AG09319 (cell line): ENCODE measurements at places on chromosomes 13 and 19.

GRCh38 chr13:71252184-71252704 is 614.8 kb downstream of the DACH1 start:
- DNase-seq, result no peak

DNA sequence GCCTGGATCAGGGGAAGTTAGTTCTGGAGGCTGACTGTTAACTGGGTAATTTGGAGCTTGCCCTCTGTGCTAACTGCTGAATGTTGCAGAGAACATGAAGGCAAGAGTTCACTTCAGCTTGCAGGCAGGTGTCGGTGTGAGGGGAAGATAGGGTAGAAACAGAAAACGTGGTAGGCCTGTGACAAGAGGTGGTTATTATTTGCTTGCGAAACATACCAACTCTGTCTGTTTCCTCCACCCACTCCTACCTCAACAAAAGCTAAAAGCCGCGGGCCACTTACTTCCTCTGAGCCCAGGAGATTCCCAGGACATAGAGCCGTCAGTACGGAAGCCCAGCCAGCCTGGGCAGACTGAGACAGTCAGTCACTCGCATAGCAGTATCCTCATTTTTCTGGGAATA is 119.2 kb upstream of the ABCC4 start:
- DNase-seq, result no peak

DNA sequence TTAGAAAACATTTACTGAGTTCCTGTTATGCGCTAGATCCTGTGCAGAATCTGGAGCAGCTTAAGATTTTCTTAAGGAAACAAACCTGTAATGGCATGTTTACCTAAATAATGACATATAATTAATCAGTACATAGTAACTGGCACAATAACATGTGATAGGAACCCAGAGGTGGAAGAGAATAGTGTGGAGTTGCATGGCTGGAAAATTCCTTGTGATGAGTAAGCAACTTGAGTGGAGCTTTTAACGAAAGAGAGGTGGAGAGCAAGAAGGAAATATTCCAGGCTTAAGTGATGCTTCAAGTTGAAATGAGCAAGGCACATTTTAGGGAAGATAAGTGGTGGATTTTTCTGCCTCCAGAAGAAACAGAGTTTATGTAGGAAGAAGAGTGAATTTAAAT is 9.2 kb upstream of the GPC5 start:
- no peak for DNase-seq

DNA sequence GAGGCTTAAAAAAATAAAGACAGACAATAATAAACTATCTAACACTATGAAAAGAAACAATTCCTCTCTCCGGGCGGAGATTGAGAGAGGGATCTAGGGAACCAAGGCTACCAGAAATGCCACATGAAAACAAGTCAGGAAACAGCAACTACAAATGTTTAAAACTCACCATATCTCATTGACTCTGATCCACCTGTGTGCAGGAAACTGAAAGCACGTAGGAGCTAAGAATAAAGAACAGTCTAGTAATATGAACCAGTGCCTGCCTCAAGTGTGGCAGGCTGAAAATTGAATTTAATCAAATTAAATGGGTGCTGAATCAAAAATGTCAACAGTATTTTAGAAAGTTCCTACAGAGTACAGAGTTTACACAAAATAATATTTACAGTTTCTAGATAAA is 1701.0 kb downstream of the SLITRK5 start:
- DNase-seq, result no peak

DNA sequence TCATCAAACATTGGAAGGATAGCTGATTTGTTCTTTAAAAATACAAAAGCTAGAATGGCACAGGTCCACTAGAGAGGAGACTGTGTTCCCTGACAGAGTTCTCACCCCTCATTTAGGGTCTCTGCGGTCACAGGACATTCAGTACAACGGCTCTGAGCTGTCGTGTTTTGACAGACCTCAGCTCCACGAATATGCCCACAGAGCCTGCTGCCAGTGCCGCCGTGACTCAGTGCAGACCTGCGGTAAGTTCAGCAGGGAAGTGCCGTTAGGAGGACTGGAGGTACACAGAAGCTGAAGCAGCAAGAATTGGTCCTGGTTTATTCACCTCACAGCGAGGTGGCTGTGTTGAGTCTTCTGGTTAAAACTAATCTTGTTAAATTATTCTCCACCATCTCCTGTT is 90.0 kb downstream of the TNFRSF19 start:
- no peak for DNase-seq

DNA sequence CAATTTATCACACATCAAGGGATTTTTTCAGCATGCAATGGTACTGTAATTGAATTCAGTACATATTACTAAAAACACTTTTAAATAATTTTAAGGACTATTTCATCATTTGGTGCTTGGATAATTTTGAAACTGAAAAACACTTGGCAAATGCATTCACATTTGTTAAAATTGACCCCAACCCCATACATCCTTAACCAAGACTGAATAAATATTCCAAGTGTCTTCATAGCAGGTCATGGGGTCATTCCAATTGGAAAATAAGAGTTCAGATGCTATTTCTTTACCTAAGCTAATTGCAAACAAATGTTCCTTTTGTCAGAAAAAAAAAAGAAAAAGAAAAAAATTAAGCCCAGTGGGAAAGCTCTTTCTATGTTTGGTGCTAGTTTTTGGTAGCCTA is 516.4 kb upstream of the SPRY2 start:
- DNase-seq, result no peak

- DNase-seq, result no peak
These were observed 2.1 kb upstream of the PDCD2L start for GRCh38 chr19:34402074-34402600.

DNA sequence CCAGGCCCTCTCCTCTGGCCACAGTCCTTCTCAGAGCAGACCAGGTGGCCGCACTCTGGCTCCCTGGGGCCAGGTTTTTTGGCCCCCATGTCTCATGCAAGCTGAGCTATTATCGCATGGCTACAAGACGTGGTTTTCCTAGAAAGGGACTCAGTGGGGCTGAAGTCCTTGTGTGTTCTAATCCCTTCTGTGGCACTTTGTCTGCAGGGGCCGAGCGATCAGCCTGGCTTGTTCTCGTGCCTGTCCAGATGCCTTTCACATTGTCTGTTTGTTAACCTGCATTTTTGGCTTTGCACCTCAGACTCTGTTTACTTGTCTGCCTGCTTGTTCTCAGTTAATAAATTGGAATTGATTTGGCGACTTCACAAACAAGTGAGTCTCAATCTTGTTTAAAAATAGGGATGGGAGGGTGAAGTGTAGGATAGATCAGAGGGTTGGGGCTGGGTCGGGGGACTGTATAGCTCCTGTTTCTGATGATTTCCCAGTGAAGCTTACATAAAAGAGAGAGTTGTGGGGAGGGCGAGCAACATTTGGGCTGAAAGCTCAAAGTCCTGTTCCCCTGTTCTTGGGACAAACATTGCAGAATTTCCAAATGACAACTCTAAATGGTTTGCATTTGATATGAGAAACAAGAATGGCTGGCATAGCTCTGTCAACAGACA is 440.4 kb downstream of the COG6 start:
- DNase-seq, result no peak

DNA sequence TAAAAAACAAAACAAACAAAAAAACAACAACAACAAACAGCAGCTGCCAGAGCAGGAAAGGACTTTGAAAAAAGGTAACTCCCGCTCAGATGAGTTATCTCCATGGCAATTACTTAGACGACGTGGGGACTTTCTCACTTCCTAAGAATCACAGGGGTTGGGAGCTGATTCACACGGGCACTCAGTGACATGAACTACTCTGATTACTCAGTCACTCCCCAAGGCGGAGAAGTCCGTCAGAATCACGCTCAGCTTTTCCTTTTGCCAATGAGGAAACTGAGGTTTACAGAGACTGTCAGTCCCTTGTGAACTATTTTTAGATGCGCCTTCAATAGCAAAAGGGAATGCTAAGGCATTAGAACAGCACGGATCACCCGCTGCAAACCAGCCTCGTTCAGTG is 32.3 kb upstream of the MATK start:
- DNase-seq, result no peak

DNA sequence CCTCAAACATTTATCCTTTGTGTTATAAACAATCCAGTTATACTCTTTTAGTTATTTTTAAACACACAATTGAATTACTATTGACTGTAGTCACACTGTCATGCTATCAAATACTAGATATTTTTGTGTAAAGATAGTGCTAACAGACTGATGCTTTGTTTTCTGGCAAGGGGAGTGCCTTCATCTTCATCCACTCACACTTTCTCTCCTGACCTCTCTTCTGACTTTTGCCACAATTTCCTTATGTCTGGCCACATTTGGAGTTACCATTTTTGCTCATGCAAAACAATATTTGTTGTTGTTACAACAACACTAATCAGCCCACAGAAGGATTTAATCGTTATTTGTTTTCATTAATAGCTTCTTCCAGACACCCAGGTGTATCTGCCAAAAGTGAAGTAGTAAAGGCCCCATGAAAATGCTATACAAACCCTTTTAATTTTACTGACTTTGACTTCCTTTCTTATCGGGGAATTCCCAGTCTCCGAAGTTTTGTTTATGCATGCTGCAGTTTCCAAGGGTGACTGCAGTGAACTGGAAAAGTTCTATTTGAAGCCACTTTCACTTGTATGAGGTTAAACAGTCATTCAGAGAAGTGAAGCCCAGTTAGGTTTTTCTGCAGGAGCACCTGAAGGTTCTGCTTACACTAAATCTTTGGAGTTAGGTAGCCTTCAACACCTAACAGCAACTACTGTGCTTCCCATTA is 66.1 kb upstream of the FRY start:
- DNase-seq, result no peak

GRCh38 chr13:113211774-113212173 is 2.4 kb downstream of the CUL4A start:
- no peak for DNase-seq

GRCh38 chr13:25578526-25578925 is 206.8 kb downstream of the ATP8A2 start:
- no peak for DNase-seq

- no peak for DNase-seq
These were observed 220.0 kb upstream of the SGCG start for GRCh38 chr13:22960827-22961226.

DNA sequence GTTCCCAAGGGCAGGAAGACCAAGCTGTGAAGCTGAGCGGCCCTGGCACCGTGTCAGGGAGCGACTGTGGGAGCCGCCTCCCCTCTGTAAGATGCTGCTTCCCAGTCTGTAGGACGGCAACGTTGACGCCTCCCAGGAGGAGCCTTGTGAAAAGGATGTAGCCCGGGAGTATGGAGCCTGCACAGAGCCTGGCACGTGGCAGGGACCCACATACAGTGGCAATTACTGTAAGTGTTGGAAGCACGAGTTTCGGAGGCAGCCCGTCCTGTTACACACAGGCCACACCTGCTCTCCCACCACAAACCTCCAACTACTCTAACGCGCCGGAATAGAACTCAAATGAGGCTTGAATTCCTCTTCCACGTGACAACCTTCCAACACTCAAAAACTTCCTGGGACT is 6.6 kb downstream of the RAB20 start:
- no peak for DNase-seq

- DNase-seq, result no peak
These were observed 29.1 kb downstream of the VAV1 start for GRCh38 chr19:6801485-6802086.

DNA sequence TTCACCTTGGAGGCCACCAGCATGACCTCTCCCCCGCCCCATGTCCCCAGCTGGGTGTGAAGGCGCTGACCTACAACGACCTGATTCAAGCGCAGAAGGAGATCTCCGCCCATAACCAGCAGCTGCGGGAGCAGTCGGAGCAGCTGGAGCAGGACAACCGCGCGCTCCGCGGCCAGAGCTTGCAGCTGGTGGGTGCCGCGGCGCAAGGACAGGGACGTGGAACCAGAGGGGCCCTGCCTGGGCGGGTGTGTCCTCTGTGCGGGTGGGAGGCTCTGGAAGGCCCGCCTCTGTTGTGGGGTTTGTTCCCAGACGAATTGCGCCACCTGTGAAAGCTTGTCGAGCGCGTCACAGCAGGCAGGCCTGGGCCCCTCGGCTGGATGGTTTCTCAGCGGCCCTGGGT is 22.3 kb downstream of the PLEKHJ1 start:
- DNase-seq, result no peak

- DNase-seq, result no peak
These were observed 88.8 kb downstream of the MAP4K1 start for GRCh38 chr19:38528931-38529330.

- no peak for DNase-seq
These were observed 6.6 kb upstream of the WDFY2 start for GRCh38 chr13:51577690-51578089.

- no peak for DNase-seq
These were observed 16.7 kb downstream of the SYDE1 start for GRCh38 chr19:15123900-15124299.

DNA sequence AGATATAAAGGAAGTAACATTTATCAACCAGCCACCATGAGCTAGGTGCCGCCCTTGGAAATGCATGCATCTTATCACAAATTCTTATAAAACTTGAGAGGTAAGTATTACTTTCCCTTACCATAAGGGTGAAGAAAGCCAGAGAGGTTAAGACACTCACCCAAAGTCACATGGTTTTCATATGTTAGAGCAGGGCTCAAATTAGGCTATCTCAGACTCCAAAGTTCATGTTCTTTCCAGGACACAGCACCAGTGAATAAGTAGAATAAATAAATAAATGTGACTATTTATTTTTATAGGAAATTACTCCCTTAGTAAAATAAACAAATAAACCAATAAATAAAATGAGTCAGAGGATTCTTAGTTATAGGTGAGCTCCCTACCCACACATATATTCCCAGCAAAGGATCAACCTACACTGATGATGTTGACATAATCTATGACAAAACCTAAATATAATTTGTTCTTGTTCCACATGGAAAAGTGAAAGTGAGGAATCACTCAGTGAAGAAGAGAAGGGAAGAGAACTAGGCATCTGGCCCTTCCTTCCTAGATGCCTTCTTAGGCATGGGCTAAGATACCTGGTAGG is 27.2 kb downstream of the SPRY2 start:
- no peak for DNase-seq

DNA sequence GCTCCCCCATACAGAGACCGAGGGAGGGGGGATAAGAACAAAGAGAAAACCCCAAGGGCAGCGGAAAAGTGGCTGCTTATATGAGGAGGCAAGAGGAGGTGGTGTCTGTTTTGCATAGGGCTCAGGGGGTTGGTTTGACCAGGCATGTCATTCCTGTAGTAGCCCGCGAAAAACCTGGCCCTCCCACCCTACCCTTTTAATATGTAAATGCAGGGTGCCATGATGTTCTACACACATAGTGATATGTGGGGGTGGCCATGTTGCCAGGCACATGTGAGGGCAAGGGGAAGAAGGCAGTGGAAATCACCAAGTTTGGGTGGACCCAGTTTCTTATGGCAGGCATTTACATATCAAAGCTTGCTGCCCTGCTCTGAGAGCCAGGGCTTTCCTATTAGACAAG is 203.5 kb upstream of the UBL3 start:
- DNase-seq, result no peak

- no peak for DNase-seq
These were observed 69.1 kb downstream of the ALOX5AP start for GRCh38 chr13:30804474-30804873.
